Gastroesophageal sphincter (tissue), 4 donors: ENCODE measurements at places on chromosomes 12 and 14. TPM values are rescaled to one million over a fixed set of nuclear protein-coding genes. Genes with fewer than 3 reads are reported as not detected.

The SMCO2 gene
- not detected for total RNA-seq

The MANSC4 gene
- total RNA-seq = not detected

The TAS2R20 gene
- 3.9 TPM for total RNA-seq

DNA sequence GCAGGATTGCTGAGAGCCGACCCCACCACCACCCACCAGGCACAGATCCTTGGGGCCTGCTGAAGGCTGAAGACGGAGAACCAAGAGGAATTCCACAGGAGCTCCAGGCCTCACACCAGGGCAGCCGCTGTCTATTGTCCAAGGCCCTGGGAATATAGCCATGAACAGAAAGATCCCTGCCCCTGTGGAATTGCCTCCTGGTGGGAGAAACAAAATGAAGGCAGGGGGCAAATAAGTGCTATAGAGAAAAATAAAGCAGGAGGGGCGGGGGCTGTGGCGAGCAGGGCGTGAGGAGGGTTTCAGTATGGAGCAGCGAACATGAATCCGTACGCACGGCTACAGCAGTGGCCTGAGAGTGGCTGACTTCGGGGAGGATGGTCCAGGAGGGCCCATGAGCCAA is 96.1 kb downstream of the EML1 start:
- no peak for ATAC-seq

- no peak for ATAC-seq
These were observed 193.1 kb upstream of the FLRT2 start for GRCh38 chr14:85336817-85337216.
